ENCODE measurements at places on chromosomes 1 and 21.

- no peak for DNase-seq
Observed at GRCh38 chr1:246213502-246213901, 293.6 kb downstream of the SMYD3 start.

GRCh38 chr1:235504122-235504493 is at the start of gene B3GALNT2:
B3GALNT2 (minus strand) TSS chr1:235504452; CDS start chr1:235504252, 200 bp downstream.
- no peak for DNase-seq

DNA sequence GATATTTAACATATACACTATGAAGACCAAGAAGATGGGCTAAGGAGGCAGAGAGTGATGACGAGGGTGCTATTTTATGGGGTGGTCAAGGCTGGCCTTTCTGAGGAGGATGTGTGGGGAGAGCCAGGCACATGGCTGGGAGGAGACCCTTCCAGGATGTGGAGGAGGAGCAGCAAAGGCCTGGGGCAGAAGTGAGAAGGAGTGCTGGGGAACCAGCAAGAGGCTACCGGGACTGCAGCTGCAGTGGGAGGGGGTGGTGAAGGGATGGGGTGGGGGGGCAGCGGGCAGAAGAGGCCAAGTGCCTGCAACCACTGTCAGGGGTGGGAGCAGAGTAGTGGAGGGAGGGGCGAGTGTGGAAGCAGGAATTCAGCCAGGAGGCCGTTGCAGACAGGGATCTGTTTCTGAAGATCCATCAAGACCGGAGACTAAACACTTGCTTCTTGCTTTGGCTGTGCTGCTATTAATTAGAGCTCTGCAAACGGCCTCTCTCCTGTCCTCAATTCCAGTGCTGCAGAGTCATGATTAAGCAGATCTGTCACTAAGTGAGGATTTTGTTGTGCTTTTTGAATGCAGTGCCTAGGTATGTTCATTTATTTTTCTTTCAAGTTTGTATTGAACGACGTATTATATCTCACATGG is 89.9 kb downstream of the IER5 start:
- DNase-seq = no peak

DNA sequence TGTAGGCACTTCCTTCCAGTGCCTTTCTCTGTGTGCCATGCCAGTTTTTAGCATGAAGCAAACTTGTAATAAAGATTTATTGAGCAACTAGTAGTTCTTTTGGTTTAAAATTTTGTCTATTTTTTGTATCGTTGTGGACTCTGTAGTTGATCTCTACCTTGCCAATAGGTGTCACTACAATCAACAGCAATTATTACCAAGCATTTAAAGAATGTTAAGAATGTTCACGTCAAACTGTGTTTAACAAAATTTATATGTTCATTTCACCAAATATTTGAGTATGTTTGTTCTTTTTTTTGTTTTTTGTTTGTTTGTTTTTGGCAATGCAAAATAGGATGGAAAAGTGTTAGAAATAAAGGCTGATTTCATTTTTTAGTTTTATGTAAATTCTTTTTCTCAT is 208.1 kb downstream of the PATJ start:
- DNase-seq = no peak

GRCh38 chr21:29096218-29097015 is 23.0 kb upstream of the CCT8 start:
- DNase-seq = no peak

- no peak for DNase-seq
Observed at GRCh38 chr1:223249854-223250631, 107.0 kb upstream of the TLR5 start.

GRCh38 chr1:198449261-198449660 is 91.2 kb downstream of the ATP6V1G3 start:
- no peak for DNase-seq

DNA sequence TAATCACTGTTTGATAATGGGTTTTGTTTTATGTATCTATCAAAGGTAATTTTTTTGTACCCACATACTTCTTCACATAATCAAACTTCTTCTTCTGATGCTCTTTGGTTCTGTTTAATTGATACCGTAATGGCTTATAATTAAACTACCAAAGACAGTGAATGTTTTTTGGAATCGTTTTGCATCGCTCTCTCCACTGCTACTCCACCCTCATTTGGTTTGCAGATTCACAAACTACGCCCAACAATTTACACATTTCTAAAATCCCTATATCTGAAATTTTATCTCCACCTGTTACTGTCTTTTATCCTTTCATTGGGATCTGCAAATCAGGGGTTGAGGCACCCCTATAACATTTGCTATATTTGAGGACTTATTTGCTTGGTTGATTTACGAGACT is 319.6 kb downstream of the RWDD3 start:
- no peak for DNase-seq

GRCh38 chr1:96482616-96483015 is 239.0 kb upstream of the PTBP2 start:
- peak; percentile 35 for DNase-seq

GRCh38 chr1:92346866-92347640 is 48.2 kb downstream of the RPAP2 start:
- DNase-seq = no peak

GRCh38 chr1:171292799-171293198 is 21.2 kb upstream of the FMO4 start:
- DNase-seq = no peak

GRCh38 chr1:236736761-236737160 is 50.5 kb downstream of the ACTN2 start:
- DNase-seq = no peak

- no peak for DNase-seq
Observed at GRCh38 chr21:45254460-45254930, 33.2 kb downstream of the POFUT2 start.

GRCh38 chr1:11178021-11179015 is 10.8 kb upstream of the ANGPTL7 start:
- no peak for DNase-seq

GRCh38 chr1:84122780-84123382 is 21.2 kb upstream of the PRKACB start:
- peak; percentile 78 for DNase-seq

GRCh38 chr1:62013264-62013663 is 181.4 kb upstream of the L1TD1 start:
- no peak for DNase-seq

- DNase-seq = no peak
Observed at GRCh38 chr1:33616780-33617179, 144.3 kb downstream of the ZSCAN20 start.
